ENCODE measurements at places on chromosomes 7 and 10. TPM values are rescaled to one million over a fixed set of nuclear protein-coding genes. Genes with fewer than 3 reads are reported as not detected.

- no peak for DNase-seq
Measured at GRCh38 chr7:5139998-5140397, 50.0 kb upstream of the WIPI2 start.

- DNase-seq: no peak
Measured at GRCh38 chr7:954330-955238, at the start of gene ADAP1. TSS of gene ADAP1 (minus strand) at chr7:954680. CDS start at chr7:954477, 203 bp downstream.

- DNase-seq: no peak
Measured at GRCh38 chr7:111041577-111041976, 49.4 kb upstream of the LRRN3 start.

DNA sequence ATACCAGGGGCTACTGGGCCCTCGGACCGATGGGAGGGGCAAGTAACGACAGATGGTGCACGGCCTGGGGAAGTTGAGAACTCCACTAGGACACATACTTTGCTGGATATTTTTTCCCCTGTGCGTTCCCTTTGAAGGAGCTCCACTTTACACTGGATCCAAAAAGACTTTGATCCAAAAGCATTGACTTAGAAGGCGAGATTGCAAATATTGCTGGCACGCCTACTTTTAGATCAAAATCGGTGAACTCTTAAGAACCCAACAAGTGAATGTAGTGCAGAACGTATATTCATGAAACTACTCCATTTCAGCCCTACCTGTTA, 436 bp upstream of the SLC25A13 start:
- no peak for DNase-seq

The ASIC3 gene
- 2.8 TPM for total RNA-seq

Measured in thoracic aorta (tissue), 2 donors.